ENCODE measurements at places on chromosomes 12 and 14.

DNA sequence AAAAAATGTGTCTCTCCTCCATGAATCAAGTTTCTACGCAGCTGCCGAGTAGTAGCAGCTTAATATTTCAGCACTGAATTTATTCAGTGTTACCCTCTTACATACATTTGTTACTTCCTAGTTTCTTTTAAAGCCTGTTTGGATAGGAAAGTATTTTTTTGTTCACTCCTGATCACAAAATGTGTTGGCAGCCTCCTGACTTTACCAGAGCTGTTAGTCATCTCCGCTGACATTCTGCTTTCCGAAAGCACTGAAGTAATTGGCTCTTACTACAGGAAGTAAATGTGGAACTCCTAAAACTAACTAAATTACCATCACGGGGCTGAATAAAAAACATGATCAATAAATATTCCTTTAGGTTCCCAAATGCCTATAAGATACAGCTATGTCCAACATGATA, 225.5 kb downstream of the EPS8 start:
- DNase-seq = no peak

GRCh38 chr14:77598366-77599070, 17.9 kb downstream of the SPTLC2 start:
- no peak for DNase-seq

DNA sequence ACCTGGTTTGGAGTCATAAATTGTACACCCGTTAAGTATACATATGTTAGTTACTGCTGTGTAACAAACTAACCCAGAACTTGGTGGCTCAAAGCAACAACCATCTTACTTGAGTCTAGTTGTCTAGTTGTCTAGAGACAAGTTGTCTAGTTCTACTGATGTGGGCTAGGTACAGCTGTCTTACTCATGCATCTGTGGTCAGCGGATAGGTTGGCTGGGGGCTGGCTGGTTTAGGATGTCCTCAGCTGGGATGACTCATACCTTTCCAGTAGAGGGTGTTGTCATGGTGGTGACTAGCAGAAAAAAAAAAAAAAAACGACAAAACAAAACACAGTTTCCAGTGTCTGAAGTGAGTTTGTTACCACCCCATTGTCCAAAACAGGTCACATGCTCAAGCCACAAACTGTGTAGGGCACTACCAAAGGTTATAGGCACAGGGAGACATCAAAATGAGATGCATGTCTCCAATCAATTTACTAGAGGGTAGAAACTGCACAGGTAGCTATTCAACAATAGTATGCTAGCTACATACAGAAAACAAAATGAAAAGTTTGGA, 680.3 kb downstream of the MED13L start:
- DNase-seq = no peak

GRCh38 chr14:43621282-43621681, 885.8 kb downstream of the FSCB start:
- DNase-seq = no peak

GRCh38 chr12:111389635-111390034, 16.1 kb upstream of the SH2B3 start:
- no peak for DNase-seq

DNA sequence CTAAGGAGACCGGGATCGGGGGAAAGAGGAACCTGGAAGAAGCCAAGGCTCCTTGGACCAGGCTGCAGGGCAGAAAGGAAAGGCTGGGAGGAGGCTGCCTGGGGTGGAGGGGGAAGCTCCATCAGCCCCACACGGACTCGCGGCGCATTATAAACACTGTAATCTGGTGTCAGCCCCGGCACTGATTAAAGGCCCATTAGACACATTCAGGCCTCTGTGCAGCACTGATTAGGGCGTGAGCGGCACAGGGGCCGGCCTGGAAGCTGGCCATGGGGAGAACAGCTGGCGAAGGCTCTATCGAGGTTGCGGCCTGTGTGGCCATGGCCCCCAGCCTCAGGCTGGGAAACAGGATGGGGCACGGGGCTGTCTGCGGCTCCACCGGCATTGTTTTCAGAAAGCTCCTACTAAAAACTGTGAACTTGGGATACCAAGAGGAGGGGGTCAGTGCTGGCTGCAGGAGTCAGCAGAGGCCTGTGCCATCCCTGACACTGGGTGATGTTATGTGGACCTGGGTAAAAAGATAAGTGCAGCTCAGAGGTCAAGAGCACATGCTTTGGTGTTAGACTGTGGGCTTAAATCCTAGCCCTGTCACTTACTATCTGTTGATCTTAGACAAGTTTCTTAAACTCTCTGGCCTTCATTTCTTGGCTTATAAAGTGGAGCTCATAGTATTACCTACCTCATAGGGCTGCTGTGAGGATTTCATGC, 10.6 kb downstream of the ACVRL1 start:
- DNase-seq = no peak

DNA sequence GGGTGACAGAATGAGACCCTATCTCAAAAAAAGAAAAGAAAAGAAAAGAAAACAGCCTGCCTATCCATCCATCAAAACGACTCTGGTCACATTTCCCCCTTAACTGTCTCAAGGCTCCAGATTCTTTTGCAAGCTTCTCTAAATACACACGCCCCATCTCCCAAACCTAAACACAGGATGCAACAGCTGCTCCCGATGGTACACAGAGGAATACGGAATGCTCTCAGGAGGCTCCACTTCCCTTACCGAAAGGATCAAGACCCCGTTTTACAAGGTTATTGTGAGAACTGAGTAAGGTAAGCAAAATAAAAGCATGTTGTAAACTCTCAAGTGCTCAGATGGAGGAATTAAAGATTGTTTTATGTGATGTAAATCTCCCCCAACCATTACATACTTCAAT, 62.3 kb downstream of the NT5DC3 start:
- DNase-seq = no peak

DNA sequence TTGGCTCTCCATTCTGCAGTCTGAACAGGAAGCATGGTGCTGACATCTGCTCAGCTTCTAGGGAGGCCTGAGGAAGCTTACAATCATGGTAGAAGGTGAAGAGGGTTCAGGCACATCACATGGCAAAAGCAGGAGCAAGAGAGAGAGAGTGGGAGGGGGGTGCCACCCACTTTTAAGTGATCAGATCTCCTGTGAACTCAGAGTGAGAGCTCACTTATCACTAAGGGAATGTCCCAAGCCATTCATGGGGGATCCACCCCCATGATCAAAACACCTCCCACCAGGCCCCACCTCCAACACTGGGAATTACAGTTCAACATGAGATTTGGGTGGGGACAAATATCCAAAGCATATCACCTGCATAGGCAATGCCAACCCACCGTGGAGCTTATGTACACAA, 9.8 kb upstream of the GNG2 start:
- no peak for DNase-seq

DNA sequence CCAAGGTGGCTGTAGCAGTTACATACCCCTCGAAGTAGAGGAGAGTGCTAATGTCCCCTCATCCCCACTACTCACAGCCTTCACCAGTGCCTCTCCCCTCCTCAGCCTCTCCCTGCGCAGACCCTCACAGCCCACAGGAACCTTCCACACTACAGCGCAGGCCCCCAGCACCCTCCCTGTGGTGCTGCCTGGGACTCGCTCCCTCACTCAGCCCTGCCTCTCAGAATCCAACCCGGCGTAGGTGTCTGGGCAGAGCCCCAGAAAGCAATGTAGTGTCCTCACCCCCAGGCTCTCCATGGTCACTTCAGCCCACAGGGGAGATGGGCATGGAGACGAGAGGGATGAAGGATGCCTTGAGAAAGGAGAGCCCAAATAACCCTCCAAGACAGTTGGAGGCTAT, 10.9 kb upstream of the ZNF740 start:
- no peak for DNase-seq

DNA sequence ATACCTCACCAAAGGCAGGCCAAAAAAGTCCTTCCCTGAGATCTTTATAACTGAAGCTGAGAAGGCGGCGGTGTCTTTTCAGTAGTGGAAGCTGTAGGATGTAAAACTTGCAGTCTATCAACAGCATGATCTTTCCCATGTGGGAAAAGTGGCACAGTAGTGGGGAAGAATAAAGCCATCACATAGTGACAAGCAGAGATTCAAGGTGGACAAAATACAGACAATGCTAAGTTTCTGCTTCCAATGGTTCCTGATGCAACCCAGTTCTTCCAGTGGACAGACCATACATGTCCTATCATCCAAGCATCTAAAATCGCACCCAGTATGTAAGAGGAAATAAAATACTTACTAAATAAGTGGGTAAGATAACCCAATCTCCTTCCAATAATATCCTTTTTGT, 4.1 kb downstream of the RPS6KA5 start:
- no peak for DNase-seq

DNA sequence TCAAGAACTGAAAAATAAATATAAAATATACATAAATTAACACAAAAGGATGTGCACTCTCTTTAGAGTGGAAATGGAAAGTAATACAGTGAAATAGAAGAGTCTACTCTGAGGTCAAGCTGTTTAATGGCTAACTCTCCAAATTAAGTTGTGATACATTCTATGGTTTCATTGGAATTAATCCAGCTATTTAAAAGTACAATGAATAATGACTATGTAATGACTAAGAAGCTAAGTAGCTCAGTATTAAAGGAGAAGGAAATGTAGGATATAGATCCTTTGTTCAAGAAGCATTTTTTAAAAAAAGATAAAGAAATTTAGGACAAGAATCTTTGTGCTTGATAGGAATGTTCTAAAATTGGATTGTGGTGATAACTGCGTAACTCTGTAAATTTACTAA, 85.3 kb downstream of the LRP6 start:
- no peak for DNase-seq

- DNase-seq = no peak
Observed at GRCh38 chr14:88327497-88327896, 4.4 kb upstream of the KCNK10 start.

GRCh38 chr14:55142466-55142865, 13.4 kb downstream of the LGALS3 start:
- DNase-seq = no peak

GRCh38 chr14:37595809-37596621, 586 bp downstream of the TTC6 start:
- peak; percentile 72 for DNase-seq

GRCh38 chr12:47560415-47560814, 145.4 kb downstream of the RPAP3 start:
- no peak for DNase-seq

GRCh38 chr12:125773033-125773640, 707.9 kb downstream of the AACS start:
- no peak for DNase-seq

DNA sequence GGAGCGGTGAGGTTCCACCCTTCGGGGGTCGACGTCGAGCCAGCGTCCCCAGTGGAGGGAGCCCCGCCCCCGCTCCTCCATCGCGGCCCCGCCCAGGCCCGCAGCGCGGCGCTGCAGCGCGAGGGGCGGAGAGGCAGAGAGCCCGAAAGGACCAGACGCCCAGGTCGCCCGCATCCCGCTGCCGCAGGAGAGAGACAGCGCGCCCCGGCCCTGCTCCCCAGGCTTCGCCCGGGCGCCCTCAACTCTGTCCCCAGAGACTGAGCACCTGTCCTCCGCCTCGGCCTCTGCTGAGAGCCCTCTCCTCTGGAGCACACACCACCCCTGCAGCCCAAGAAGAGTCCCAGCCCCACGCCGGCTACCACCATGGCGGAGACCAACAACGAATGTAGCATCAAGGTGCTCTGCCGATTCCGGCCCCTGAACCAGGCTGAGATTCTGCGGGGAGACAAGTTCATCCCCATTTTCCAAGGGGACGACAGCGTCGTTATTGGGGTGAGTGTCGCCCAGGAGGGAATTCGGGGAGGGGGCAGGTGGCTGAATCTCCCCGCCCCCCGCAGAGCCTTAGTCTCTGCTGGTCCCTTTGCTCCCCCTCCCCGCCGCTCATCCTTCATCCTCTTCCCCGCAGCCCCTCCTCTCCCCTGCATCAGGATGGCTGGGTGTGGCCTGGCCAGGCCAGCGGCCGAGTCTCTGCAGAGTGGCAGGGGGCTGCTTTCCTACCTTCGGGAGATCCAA, at the start of gene KIF5A:
Gene KIF5A, plus strand, starts transcription at position 136 of the 732 bp plus-strand sequence. Its CDS starts 228 bp downstream, at position 364.
- no peak for DNase-seq

DNA sequence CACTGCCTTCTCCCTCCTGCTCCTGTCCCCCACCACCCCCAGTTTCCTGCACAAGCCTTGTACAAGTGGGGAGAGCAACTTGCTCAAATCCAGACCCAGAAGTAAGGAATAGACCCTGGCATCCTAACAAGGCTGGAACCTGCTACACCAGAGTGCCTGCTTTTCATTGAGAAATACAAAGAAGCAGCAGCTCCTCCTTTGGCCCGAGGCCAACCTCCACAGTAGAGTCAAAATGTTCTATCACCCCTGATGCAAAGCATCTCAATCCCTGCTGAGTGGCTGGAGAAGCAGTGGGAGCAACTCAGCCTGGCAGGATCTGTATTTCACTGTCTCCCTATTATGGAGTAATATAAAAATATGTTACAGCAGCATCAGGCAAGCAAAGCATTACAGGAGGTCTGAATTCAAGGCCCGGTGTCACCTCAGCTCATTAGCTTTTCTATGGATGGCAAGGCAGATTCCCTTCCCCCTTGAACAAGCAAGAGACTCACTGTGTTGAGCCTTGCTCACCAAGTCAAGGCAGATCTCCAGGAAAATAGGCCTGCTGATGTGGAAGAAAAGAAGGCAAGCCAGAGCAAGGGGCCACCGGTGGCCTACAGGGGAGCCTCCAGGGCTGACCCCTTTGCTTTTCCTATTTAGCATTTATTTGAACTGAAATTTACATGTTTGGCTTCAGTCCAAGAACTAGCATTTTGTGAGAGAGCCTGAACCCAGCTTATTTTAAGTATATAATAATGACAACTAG, 186.3 kb upstream of the EGLN3 start:
- DNase-seq = no peak

DNA sequence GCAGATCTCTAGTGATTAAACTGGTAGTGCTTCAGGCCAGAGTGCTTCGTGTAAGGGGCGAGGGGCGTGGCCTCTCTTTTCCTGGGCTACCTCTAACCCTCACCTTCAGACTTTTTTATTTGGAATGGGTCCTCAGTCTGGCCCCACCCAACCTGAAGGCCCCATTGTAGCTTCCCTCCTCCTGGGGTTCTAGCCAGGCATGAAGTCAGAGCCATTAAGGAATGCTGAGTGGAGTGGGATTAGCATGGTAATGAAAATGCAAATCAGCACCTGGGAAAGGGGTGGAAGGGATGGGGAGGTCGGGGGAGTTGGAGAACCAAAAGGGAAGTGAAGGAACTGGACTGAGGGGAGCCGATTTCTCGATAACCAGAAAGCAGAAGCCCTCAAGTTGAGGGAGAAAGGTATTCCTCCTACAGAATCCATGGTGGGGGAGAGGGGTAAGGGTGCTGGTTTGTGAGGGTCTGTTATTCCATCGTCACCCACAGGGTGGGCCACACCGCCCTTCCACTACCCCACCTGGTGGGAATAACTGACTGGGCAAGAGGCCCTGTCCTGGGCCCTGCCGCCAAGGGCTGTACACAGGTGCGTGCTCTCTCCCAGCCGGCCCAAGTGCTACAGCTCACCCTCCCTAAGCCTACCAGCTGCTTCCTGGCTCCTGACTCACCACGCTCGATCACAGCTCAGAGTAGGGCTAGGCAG, 14.1 kb downstream of the ZFHX2 start:
- DNase-seq = no peak

DNA sequence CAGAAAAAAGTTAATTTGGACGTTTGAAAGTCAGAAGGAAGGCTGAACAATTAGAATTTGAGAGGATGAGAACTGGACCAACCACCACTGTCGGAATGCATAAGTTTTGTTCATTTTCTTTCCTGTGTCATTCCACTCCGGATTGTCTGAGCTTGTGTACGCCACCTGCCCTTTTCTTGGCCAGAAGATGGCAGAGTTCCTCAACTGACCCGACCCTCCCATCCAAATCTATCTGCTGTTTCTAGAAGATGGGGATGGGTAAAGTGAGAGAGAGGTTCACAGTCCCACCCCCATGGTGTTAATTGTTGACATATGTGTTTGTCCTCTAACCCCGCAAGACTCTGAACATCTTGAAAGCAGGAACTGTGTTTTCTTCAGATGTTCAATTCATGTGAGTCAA, 388.0 kb downstream of the VRK1 start:
- no peak for DNase-seq

GRCh38 chr14:105150368-105151083, 18.1 kb downstream of the JAG2 start:
- no peak for DNase-seq

All from left forelimb (tissue), 1 donor.